RWPE1 (cell line): ENCODE measurements at places on chromosomes 7 and 10.

DNA sequence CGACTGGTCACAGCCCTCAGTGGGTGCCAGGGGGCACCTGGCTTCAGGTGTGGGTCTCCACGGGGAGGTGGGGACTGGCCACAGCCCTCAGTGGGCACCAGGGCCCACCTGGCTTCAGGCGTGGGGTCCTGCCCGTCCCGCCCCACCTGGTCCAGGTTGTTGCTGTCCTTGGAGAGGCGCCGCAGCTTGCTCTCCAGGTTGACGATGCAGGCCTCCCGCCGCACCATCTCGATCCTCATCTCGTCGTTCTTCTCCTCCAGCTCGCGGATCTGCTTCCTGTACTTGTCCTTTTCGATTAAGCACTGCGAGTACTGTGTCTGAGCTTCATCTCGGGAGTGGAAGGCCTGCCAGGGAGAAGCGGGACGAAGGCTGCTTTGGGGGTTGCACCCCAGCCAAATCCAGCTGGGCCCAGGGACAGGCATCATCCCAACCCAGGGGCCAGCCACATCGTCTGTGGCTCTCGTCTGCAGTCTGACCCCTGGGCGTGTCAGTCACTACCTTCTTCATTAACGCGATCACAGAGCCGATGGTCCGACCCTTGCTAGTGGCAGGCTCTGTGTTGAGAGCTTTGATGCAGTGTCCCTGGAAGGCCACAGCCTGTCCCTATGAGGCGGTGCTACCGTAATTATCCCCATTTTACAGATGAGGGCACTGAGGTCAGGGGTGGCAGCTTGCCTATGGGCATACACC lies 92.9 kb upstream of the GNA12 start:
- no peak for DNase-seq

- no peak for DNase-seq
Measured at GRCh38 chr10:18619016-18619415, 32.4 kb downstream of the NSUN6 start.

GRCh38 chr10:24952143-24952706 lies at the start of gene PRTFDC1:
PRTFDC1 (minus strand) TSS chr10:24952606; CDS start chr10:24952575, 31 bp downstream.
- peak; percentile 27 for DNase-seq

DNA sequence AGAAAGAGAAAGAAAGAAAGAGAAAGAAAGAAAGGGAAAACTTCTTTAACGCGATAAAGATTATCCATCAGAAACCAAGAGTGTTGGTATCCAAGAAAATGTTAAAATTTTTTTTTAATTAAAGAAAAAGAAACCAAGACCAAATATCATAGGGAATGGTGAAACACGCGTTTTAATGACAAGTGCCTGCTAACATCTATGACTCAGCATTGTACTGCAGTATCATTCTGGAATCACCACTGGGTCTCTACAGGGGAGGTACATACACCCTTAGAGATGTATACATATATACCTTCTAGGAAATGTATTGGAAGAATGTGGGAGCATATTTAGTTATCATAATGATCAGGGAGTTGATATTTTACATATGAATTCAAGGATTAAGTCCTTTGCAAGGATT lies 32.1 kb upstream of the PIK3AP1 start:
- DNase-seq, result no peak

- no peak for DNase-seq
Measured at GRCh38 chr10:35834877-35835494, 192.9 kb upstream of the FZD8 start.

DNA sequence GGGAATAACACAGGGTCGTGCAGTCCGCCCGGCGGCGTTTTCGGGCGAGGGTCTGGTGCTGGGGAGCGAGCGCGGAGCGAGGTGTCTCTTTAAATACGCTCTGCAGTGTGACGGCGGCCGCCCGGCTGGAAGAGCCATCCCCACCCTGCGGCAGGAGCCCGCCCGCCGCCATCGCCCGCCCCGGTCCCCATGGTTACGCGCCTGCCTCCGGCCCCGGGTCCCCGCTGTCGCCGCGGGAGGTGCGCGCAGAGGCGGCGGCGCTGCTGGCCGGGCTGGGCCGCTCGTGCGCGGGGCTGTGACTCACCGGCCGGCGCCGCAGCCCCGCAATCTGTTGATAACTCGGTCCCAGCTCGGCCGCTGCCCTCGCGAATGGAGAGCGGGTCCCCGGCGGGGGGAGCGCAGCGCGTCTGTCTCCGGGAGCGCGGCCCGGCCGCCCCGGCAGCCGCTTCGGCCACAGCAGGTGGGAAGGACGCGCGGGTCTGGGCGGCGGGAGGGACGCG lies at the start of gene ADGRA1:
Gene ADGRA1, plus strand, starts transcription at position 246 of the 500 bp plus-strand sequence. CDS start 986 bp downstream, outside the sequence.
- no peak for DNase-seq

GRCh38 chr7:102407910-102408309 lies 11.7 kb downstream of the PRKRIP1 start:
- DNase-seq, result no peak

DNA sequence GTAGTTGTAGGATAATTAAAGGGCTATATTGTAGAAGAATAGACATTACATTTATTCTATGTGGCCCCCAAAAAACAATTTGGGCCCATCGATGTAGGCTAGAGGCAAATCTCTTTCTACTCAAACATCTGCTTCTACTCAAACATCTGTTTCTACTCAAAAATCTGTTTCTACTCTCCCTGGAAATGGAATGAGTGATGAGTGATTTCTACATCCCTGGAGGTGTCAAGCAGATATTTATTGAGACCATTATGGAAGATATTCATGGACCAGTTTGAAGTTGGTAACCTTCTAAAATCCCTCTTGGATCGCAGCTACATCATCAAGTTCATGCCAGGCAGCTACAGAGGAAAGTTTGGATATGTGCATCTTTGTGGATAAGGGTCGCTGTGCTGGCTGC lies 5.1 kb upstream of the PLPP4 start:
- no peak for DNase-seq

DNA sequence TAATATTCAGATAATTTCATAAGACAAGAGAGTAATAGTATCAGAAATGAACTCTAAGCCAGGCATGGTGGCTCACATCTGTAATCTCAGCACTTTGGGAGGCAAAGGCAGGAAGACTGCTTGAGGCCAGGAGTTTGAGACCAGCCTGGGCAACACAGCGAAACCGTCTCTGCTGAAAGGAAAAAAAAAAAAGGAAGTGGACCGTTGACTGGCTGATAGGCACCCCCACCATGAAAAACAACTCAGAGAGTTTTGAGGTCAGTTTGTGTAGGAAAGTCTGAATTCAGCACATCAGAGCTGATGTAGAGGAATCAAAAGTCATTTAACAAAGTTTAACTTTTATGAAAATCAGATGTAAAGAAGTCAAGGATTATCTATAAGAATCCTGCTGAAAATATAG lies 63.2 kb upstream of the AMPH start:
- DNase-seq, result no peak

DNA sequence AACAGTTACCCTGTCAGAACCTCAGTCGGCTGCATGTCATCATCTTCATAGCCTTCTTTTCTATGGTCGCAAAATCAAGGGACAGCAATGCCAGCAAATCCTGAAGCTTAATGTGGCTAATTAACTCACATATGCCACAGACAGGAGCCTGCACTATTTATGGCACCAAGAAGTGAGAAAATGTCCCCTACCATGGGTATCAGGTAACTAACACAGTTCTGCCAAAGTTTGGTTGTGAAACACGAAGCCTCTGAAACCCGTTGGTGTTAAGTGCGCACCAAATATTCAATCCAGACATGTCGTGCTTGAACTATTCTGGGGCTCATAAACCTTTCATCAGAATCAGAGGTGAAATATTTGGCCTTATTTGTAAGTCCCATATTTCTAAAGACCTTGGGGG lies 63.3 kb downstream of the EVX1 start:
- no peak for DNase-seq

GRCh38 chr7:21912931-21913780 lies 32.5 kb downstream of the CDCA7L start:
- DNase-seq, result no peak

DNA sequence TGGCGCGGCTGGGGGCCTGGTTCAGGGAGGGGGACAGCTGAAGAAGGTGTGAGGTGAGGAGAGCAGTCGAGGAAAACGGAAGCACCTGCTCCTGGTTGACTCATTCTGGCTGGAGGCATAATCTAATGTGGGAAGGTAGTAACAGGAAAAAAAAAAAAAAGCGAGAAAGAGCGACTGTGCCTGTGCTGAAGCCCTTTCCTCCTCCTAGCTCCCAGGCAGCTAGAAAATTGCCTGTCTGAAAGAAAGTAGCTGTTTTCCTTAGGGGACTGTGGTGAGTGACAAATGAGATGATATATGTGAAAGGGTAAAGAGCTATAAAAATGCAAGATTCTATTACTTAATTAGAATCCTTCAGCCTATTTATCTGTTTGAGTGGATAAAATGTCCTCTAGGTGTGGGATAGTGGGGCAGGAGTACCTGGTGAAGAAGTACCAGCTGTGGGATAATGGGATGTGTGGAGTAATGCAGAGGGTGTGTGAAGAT lies 4.9 kb upstream of the MEST start:
- DNase-seq, result peak; percentile 34

GRCh38 chr7:41065663-41066062 lies 637.2 kb downstream of the INHBA start:
- peak; percentile 60 for DNase-seq

- no peak for DNase-seq
Measured at GRCh38 chr7:43039346-43039745, 73.1 kb upstream of the HECW1 start.

DNA sequence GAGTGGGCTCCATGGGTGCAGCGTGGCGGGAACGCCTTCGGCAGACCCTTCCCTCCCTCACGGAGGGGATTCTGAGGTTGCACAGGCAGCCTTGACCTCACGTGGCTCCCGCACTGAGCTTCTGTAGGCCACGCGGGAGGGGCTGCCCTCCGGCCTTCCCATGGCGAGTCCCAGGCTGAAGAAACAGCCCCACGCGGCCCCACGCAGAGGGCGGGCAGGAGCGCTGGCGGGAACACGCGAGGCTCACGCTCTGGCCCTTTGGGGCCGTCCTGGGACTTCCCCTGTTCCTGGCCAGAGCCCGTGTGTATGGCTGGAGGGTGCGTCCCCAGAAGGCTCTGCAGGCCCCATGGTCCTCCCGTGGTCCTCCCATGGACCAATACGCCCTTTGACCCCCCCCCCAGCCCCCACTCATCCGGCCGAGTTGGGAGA lies 21.7 kb upstream of the NKX6-2 start:
- DNase-seq, result no peak

- DNase-seq, result no peak
Measured at GRCh38 chr7:38187794-38188440, 9.9 kb downstream of the STARD3NL start.

DNA sequence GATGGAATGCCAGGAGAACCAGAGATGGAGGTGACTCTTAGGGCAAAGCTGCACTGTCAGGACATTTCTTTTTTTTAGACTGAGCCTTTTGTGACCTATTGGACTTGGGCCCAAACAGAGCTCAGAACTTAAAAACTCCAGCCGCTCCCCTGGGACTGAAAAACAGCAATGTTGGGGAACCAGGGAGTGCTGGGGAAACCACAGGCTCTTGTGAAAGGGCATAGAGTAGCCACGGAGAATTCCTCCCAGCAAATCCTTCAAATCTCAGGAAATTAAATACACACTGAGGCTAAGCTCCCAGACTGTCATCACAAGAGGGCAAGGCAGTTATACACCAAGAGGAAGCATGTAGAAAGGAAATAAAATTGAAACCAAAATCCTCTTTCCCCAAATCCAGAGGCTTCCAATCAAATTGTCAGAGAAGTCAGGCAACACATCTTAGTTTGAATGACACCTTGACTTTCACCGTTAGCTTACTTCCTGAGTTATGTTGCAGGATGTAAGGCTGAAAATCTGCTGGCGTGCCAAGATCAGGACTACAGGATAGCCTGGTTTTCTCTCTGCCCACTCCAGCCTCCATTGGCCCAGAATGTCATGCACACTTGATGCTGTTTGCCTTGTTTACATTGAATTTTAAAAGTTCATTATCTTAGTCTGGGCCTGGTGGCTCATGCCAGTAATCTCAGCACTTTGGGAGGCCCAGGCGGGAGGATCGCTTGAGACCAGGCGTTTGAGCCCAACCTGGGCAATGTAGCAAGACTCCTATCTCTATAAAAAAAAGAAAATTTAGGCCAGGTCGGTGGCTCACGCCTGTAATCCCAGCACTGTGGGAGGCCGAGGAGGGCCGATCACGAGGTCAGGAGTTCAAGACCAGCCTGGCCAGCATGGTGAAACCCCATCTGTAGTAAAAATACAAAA lies 2.6 kb upstream of the RFC2 start:
- DNase-seq, result no peak

- DNase-seq, result no peak
Measured at GRCh38 chr7:104820836-104821535, 193.0 kb upstream of the KMT2E start.

DNA sequence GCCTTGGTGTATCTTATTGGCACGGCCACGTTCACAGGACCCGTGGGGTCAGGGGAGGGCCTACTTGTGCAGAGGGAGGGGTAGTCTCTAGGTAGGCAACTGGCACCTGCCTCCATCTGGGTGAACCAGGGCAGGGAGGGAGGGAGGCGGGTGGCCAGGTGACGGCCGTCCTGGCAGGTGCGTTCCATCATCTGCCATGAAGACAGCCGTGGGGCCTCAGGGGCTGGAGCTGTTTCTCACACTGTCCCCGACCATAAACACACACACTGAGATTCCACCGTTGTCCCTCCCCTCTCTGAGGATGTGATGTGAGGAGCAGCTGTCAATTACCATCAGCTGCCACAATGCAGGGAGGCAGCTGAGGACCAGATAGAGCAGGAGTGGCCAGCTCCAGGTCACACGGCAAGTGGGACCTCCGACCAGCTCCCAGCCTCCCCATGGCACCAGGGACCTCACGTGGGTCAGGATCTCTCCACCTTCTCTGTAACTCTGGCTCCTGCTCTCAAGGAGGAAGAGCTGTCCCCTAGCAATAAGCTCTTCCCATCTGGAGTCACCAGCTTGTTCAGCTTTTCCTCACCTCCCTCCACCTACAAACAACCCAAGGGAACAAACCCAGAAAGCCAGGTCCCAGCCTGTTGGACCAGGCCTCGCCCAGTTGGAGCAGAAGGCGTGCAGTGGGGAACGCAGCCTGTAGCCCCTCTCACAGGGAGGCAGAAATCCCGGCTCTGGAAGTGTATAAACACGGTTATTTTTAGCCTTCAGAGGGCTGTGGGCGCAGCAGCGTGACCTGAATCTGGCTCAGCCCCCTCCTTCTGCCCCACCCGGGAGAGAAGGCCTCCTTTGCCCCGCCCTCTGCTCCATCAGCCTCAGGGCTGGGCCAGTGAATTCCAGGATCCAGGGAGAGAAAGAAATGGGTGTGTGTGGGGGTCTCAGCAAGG lies 33.1 kb downstream of the ZMIZ1 start:
- peak; percentile 73 for DNase-seq

DNA sequence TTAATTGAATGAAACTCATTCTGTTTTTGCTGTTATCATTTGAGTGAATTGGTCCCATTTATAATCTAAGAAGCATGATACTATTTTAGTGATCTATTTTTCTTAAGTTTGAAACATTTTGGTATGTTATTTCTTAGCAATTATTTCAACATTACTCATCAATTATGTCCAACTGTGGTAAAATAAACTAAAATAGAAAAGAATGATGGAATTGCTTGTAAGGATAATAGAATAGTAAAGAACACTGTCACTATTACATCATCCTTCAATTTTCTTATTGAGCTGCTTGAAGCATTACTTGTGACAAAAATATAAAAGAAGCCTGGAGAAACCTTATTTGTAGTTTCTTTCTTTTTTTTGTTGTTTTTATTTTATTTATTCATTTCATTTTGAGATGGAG lies 42.4 kb downstream of the ZNF487 start:
- no peak for DNase-seq

- no peak for DNase-seq
Measured at GRCh38 chr10:131708225-131708880, 192.5 kb upstream of the PPP2R2D start.
